Hematopoietic multipotent progenitor cell (in vitro differentiated cells): ENCODE measurements at places on chromosomes 2 and 18.

GRCh38 chr18:70037431-70038061 lies 89.9 kb upstream of the CD226 start:
- peak; percentile 3 for DNase-seq

GRCh38 chr18:46809145-46809544 lies 52.3 kb upstream of the ST8SIA5 start:
- no peak for DNase-seq

DNA sequence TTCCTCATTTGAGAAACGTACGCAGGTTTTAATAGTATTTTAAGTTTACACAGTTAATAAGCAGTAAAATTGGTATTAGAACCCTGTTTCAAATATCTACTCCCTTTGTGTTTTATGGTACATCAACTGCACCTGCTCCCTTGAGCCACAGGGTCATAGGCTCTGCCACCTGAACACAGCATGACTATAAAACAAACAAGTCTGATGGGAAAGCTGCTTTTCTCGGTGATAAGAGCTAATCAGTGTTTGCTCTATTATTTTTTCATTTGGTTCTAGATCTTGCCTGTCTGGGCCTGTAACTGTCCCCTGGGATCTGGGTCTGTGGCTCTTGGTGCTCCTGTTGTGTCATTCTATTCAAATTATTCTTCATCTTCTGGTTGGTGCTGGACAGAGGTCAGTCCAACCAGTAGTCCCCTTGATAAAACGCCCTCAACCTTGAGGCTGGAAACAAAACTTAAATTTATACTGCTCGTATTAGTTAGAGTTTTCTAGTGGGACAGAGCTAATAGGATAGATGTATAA lies 314.8 kb upstream of the LRP1B start:
- DNase-seq, result no peak

DNA sequence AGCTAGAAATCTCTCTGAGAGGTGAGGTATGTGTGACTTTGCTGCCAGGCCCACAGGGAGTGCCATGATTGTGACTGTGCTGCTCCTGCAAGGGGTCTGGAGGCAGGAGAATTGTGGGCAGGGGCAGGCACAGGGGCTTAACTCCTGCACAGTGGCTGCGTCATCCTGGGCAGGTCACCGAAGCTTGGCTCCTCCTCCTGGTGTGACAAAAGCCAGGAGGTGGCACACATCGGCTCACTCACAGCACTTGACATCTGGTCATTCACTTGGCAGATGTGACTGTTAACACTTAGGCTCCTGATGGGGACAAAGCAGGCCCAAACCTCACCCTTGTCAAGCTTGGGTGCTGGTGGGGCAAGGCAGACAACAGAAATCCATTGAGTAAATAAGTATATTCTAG lies 36.4 kb upstream of the GLI2 start:
- no peak for DNase-seq

GRCh38 chr2:60549928-60550177 lies 3.6 kb downstream of the BCL11A start:
- no peak for DNase-seq

- no peak for DNase-seq
These were observed 40.3 kb upstream of the HNRNPA3 start for GRCh38 chr2:177172034-177172880.
